ENCODE measurements at places on chromosomes 3 and 15. TPM values are rescaled to one million over a fixed set of nuclear protein-coding genes. Genes with fewer than 3 reads are reported as not detected.
A peak's percentile ranks its signal among the peaks of the same experiment; 100 is the strongest.

Gene RBMS3
- 3.2 TPM for polyA plus RNA-seq

Gene RTP1
- not detected for polyA plus RNA-seq

Gene CYP8B1
- 4.3 TPM for polyA plus RNA-seq

GRCh38 chr3:38039101-38039898 lies at the start of gene DLEC1:
Gene DLEC1, plus strand, starts transcription at chr3:38039208. Its CDS starts 18 bp downstream, at chr3:38039226.
- peak; percentile 84 for DNase-seq

DNA sequence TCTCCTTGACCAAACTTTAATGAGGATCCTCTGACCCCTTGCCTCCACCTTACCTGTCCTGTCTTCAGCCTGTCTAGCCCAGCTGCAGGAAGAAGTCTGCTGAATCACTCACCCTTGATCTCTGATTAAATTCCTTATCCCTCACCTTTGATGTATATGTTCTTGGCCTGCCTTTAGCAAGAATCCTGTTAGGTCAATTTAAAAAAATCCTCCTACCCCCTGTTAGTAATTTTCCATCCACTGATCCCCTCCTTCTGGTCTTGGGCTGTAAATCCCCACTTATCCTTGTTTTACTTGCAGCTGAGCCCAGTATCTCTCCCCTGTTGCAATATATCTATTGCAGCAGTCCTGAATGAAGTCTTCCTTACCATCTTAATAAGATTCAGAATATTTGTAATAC lies 39.0 kb downstream of the MYH15 start:
- DNase-seq = no peak
